HFFc6 (cell line): ENCODE measurements at places on chromosomes 2 and 18. TPM values are rescaled to one million over a fixed set of nuclear protein-coding genes. Genes with fewer than 3 reads are reported as not detected.

GRCh38 chr2:219418155-219419011 lies at the start of gene DES:
TSS of gene DES (plus strand) at chr2:219418377. CDS start at chr2:219418463, 86 bp downstream.
- no peaks in the 10 kb centered on the region for H3K27me3 ChIP-seq
- DNase-seq = no peak
- no peaks in the 10 kb centered on the region for H3K36me3 ChIP-seq
- no peak within 1 kb of the TSS for H3K4me3 ChIP-seq
- H3K27ac ChIP-seq = no peak within 1 kb of the TSS

DNA sequence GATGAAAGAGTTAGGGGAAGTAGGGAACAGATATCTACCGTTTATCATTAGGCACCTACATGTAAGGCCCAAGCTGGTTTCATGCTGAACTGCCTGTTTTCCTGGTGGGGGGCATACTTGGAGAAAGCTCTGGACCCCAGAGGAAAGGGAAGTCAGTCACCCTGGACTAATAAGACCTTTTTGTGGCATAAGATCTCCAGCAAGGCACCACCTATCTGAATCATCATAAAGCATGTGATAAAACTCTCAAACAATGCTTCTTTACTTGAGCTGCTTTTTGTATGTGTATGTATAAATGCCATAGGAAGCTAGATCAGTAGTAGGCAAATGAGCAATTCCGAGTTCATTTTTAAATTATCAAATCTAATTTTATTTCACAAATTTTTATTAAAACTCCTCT lies 104.8 kb downstream of the TANC1 start:
- H3K36me3 ChIP-seq = peaks cover 13% of the 10 kb centered on the region
- peak overlapping the region; percentile 77 for H3K4me3 ChIP-seq

- H3K27me3 ChIP-seq = peaks cover 6% of the 10 kb centered on the region; the same call in 1 of the 2 replicates
- DNase-seq = peak; percentile 77
- H3K36me3 ChIP-seq = peaks cover 31% of the 10 kb centered on the region
- peaks cover 48% of the 10 kb centered on the region for H3K4me1 ChIP-seq
These were observed 1.6 kb downstream of the MTCL1 start for GRCh38 chr18:8706791-8707555.

Gene SERPINB5
- total RNA-seq = not detected in 3 replicates
